Suprapubic skin (tissue), 4 donors: ENCODE measurements at places on chromosomes 2 and 18. TPM values are rescaled to one million over a fixed set of nuclear protein-coding genes. Genes with fewer than 3 reads are reported as not detected.

DNA sequence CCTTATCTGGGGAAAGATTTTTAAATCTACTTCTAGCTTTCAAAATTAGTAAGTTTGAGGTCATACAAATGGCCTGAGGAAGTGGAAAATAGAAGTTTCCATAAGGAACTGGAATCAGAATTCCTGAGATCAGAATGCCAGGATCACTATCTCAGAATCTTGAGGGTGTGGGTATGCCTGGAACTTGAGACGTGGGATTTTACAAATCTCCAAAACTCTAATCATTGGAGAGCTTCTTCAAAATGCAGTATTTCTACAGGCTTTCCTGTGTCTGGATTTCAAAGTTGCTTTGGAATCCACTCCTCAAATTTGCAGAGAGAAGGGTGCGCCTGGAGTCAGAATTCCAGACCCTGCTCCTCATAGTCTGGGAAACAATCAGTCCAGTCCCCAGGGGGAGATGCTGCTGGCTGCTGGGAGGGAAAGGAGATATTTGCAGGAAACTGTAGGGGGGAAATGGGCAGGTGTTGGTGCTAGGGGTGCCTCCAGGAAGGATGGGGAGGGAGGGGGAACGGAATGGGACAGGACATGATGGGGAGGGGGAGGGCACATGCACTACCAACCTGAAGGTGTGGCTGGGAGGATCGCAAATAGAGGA is 31.0 kb upstream of the CATIP start:
- DNase-seq, result no peak
- no peak overlapping the region for H3K27ac ChIP-seq
- no peaks in the 10 kb centered on the region for H3K27me3 ChIP-seq

DNA sequence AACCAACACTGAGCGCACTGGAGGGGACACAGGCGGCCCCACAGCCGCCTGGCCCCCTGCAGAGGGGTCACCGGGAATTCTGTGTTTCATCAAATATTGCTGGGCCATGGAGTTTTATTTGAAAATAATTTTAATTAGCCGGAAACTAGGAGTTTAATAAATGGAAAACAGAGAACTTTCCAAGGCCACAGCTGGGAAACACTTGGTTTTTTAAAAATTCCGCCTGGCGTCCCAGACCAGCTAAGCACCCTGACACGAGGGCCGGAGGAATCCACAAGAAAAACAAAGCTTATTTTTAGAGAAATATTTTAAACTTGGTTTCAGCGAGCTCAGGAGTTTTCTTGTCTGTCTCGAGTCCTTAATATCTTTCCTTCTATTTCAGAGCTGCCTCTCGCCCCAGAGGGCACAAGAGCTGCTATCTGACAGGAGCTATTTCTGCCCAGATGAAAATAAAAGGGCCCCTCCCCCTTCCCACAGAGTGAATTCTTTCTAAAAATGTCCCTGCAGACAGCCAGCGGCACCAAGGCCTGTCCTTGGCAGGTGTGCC is 8.2 kb downstream of the ZFP36L2 start:
- H3K27ac ChIP-seq, result peak overlapping the region; percentile 97
- DNase-seq, result no peak
- H3K36me3 ChIP-seq, result peaks cover 6% of the 10 kb centered on the region
- H3K4me3 ChIP-seq, result peak overlapping the region; percentile 90

GRCh38 chr2:146931109-146931508 is 913.7 kb upstream of the ACVR2A start:
- H3K4me3 ChIP-seq, result no peak overlapping the region
- H3K27me3 ChIP-seq, result no peaks in the 10 kb centered on the region
- no peaks in the 10 kb centered on the region for H3K36me3 ChIP-seq
- no peaks in the 10 kb centered on the region for H3K4me1 ChIP-seq

B3GNT7 gene
- 1.5 TPM for total RNA-seq

G6PC2 gene
- not detected for total RNA-seq

TMEM87B gene
- total RNA-seq, result 31.4 TPM

GKN1 gene
- not detected for total RNA-seq
